ENCODE measurements at places on chromosomes 4 and X.

- peak; percentile 99 for DNase-seq
Measured at GRCh38 chr4:38752941-38753806, 29.6 kb downstream of the TLR10 start.

DNA sequence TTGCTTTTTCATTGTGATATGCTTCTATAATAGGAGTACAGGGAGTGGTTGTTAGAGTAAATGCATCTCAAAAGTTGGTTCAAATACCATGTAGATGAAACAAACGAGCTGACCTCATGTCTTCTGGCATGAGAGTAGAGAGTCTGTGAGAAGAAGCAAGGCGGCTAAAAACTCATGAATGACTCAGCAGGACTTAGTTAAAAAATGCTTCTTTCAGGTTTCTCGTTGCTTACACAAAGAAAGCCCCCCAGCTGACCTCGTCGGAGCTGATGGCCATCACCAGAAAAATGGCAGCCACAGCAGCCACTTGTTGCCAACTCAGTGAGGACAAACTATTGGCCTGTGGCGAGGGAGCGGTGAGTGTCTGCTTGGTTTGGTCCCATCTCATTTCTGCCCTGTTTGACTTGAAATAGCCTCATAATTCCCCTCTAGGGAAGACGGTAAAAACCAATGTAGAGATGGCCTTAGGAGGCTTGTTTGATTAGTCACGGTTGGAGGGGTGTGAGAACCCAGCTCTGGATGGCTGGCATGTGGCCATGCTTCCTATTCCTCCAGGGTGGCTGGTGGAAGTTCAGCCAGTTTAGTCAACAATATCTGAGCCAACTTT, 14.5 kb downstream of the AFP start:
- DNase-seq = peak; percentile 96

- peak; percentile 4 for DNase-seq
Measured at GRCh38 chrX:74467656-74468055, 46.4 kb downstream of the SLC16A2 start.

GRCh38 chr4:178056996-178057395, 614.8 kb upstream of the AGA start:
- DNase-seq = no peak

GRCh38 chrX:96563646-96564045, 121.0 kb upstream of the DIAPH2 start:
- peak; percentile 78 for DNase-seq

GRCh38 chr4:89298788-89299152, 8.8 kb downstream of the GPRIN3 start:
- peak; percentile 3 for DNase-seq

GRCh38 chrX:154355094-154355775, 19.2 kb downstream of the FLNA start:
- DNase-seq = no peak

- DNase-seq = peak; percentile 14
Measured at GRCh38 chr4:87235020-87235671, 14.7 kb upstream of the KLHL8 start.

DNA sequence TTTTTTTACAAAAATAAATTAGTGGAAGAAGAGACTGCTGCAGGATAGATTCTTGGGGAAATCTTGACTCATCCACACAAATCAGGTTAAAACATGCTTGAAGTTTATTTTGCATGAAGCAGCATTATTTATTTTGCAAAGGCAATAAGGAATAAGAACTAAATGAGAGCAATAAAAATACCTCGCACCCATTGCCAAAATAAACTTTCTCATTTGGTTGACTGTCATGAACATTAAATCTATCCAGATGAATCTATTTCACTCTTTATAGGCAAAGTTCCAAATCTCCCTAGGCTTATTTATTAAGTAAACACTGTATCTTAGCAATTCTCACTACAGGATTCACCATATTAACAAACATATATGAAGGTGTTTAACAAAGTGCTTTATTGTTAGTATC, 58.9 kb downstream of the HOPX start:
- DNase-seq = no peak

GRCh38 chr4:177263818-177264217, 45.9 kb upstream of the NEIL3 start:
- DNase-seq = no peak

DNA sequence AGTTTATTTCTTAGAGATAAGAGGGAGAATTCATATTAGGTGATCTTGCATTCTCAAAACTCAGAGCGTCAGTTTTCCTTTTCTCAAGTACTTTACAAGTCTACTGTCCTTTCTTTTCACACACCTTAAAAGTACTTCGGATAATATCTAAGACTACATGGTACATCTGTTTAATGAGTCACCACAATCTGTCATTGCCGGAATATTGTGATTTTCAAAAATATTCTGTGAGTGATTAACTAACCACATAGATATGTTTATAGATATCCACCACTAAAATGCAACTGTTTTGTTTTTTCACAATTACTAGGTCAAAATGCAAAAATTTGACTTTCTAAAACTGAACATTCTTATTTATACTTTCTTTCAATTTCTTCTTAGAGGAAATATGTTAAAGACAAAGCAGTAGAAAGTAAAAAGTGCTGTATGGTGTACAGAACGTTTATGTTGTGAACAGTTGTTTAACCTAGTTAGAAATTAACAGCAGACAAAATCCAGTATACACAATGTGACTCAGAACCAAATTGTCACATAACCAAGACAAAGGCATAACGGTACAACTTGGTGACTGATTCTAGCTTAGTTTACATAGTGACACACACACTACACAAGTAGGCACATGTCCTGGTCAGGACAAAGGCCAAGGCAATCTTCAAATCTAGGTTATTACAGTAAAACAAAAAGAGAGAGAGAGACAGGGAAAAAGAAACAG, 482.9 kb downstream of the NAF1 start:
- DNase-seq = no peak

- no peak for DNase-seq
Measured at GRCh38 chrX:39856472-39857121, 241.2 kb downstream of the BCOR start.

- DNase-seq = no peak
Measured at GRCh38 chr4:20870436-20870835, 170.2 kb downstream of the PACRGL start.

DNA sequence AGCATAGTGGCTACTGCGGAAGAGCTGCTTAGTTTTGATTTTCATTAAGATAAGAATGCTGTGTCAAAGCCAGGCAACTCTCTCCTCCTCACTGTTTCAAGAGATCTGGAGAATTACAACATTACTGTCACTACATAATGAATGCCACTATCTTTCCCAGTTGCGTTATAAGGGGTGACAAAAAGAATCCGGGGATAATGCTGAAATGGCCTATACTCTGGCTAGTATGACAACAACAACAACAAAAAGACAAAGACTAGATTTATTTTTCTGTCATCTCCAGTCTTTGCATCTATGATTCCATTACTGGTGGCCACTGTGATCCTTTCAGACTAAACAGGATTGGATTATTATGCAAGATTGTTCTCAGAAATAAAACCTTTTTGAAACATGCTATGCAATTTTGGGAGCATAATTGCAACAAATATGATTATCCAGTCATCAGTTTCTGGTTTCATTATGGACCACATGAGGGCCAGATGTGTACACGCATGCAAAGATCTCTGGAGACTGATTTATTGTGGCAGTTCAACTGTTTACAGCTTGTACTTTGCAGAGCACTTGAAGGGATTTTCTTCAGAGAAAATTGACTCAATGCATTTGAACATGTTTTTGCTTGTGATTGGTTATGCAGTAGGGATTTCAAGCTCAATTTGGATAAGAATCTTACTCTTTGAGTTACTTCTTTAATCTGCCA, 31.1 kb upstream of the SPANXB1 start:
- DNase-seq = no peak

DNA sequence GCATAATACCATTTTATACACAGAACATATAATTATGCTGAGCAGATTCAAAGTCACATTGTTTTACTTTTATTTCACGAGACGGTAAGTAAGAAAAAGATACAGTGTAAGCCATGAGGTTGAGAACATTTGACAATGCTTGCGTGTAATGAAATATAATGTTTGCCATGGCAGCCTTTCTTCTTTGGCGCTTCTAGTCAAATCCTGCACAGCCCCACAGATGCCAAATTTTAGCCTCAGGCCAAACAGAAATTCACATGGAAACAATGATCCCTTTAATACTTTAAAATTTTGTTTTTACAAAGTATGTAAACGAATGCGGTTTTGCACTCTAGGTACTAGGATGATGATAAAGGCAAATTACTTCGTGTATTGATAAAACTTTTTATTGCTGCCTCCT, 502.7 kb upstream of the SMIM31 start:
- no peak for DNase-seq

DNA sequence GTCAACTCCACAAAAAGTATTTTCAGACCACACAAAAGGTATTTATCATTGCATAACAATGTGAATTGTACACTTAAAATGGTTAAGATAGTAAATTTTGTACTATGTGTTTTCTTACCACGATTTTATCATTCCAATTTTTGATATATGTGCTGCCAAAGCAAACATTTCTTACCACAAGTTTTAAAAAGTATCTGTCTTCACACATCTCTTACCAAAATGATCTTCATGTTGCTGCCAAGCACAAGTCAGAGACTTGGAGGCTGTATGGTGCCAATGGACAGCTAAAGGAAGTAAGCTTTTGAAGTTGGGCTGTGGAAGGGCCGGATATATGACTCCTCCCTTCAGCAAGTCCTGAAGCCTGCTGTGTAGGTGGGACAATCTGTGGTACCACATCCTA, 67.9 kb downstream of the TMLHE start:
- DNase-seq = peak; percentile 76

GRCh38 chr4:20679951-20680350, 20.3 kb upstream of the PACRGL start:
- DNase-seq = no peak

DNA sequence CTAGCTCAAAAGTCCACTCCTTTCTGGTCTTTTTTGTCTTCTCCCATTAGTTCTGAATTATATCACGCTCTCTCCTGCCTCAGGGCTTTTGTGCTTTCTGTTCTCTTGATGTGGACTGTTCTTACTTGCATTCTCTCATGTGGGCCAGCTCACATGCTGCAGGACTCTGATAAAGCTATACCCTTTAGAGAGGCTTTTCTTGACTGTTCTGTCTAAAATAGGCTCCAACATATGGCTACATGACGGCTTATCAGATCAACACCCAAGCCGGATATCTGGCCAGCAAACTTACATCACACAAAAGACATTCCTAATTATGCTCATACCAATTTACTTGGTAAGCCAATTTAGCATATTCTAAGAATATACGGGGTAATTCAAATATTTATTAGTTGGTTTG, 1494.5 kb downstream of the TECRL start:
- DNase-seq = no peak

GRCh38 chr4:144499777-144500176, 146.2 kb upstream of the HHIP start:
- no peak for DNase-seq

- DNase-seq = peak; percentile 3
Measured at GRCh38 chrX:1246816-1247215, 21.8 kb upstream of the CSF2RA start.

GRCh38 chr4:143443728-143444127, 69.8 kb upstream of the SMARCA5 start:
- no peak for DNase-seq

GRCh38 chrX:39247536-39247935, 446.3 kb downstream of the MID1IP1 start:
- no peak for DNase-seq

DNA sequence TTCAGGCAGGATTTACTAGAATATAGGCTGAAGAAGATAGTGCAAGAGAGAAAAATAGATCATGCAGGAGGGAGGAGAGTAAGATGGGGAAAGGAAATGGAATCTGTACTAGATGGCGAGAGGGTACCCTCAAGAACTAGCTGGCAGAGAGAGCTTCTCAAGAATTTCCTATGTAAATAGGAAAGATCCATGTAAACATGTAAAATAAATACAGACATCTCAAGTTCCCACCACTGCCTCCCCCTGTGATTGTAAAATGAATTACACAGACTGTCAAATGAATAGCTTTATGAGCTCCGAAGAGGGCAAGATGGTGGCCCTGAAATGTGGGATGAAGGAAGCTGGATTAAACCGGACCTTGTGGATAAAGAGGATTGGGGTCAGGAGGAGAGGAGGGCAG, 178.0 kb downstream of the PALLD start:
- no peak for DNase-seq

DNA sequence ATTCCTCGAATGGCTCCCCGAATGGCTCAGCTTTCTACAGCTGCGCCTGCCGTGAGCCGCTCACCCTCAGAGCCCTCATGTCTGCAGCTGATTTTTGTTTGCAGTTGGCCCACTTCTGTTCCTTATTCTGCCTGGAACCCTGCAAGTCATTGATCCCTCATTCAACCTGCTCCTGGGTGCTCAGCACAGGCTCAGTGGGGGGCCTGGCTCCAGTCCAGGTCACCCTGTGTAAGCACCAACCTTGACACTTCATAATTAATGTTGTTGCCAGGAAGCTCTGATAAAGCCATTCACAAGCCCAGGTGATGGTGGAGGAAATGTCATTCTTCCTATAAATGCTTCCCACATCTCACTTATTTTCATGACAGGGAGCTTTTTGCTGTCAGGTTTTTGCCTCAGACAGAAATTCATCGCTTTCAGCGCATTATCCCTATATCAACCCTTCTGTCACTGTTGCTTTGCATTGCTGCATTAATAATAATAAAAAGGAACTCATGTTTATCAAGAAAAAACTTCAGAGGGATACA, 85.7 kb downstream of the F11 start:
- DNase-seq = no peak

- no peak for DNase-seq
Measured at GRCh38 chr4:110613745-110614144, 9.1 kb downstream of the PITX2 start.

- no peak for DNase-seq
Measured at GRCh38 chr4:46839128-46839527, 69.9 kb downstream of the COX7B2 start.

DNA sequence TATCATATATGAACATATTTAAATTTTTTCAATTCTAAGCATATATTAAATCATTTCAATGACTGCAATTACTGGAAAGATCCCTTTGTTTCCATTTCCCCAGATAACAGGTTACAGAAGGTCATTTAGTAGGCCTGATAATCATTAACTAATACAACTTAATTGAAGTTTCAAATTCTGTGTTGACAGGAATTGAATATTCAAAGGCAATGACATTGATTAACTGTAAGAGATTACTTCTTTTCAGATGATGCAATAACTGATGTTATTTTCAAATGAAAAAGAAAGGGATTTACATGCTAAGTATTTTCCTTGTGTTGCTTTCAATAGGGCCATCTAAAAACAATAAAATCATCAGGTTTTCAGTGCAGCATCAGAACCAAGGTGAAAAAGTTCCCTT, 81.1 kb upstream of the ENPEP start:
- no peak for DNase-seq

- peak; percentile 20 for DNase-seq
Measured at GRCh38 chr4:6372649-6373525, 99.5 kb downstream of the PPP2R2C start.

GRCh38 chr4:122661176-122662160, 40.6 kb upstream of the IL21 start:
- peak; percentile 36 for DNase-seq

- no peak for DNase-seq
Measured at GRCh38 chr4:1279253-1279652, 10.4 kb upstream of the MAEA start.

DNA sequence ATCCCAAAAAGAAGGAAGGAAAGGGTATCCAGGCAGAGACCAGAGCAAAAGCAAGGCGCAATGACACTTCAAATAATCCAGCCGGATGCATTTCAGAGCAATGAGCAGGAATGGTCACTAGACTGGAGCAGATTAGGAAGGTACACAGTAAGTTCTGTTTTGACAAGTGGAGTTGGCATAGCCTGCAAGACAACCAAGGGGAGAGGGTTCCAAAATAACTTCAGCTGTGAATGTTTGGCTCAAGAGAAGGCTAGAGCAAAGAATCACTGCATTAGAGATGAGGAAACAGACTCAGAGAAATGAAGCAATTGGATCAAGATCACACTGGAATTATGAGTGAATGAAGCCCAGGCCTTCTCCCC, 90.0 kb upstream of the EGFL6 start:
- DNase-seq = no peak
